Small intestine (tissue), 16 donors: ENCODE measurements at places on chromosomes 16 and 17. TPM values are rescaled to one million over a fixed set of nuclear protein-coding genes. Genes with fewer than 3 reads are reported as not detected.

DNA sequence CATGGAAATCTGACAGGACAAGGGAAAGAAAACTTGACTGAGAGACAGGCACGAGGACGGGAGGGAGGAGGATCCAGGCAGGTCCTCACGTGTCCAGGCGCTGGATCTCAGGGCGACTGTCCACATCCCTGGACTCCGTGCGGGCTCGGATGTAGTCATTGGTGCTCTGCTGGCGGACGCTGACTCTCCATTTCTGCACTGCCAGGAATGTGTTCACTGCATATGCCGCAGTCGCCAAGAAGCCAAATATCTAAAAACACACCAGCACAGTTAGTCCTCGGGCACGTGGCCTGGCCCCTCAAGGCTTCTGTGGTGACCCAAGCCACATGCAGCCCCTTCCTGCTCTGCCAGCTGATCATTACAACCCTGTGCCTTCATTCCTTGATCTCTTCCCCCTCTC, 17.5 kb downstream of the CMTM3 start:
- no peak overlapping the region for H3K27ac ChIP-seq
- H3K4me3 ChIP-seq: no peak overlapping the region
- no peaks in the 10 kb centered on the region for H3K4me1 ChIP-seq
- peaks cover 42% of the 10 kb centered on the region for H3K36me3 ChIP-seq

The PNPO gene
- polyA plus RNA-seq: 49.1 TPM

- no peak overlapping the region for H3K27ac ChIP-seq
- no peaks in the 10 kb centered on the region for H3K36me3 ChIP-seq
- H3K27me3 ChIP-seq: no peaks in the 10 kb centered on the region
- H3K4me1 ChIP-seq: no peaks in the 10 kb centered on the region
Observed at GRCh38 chr17:27423651-27424050, 32.6 kb upstream of the KSR1 start.

DNA sequence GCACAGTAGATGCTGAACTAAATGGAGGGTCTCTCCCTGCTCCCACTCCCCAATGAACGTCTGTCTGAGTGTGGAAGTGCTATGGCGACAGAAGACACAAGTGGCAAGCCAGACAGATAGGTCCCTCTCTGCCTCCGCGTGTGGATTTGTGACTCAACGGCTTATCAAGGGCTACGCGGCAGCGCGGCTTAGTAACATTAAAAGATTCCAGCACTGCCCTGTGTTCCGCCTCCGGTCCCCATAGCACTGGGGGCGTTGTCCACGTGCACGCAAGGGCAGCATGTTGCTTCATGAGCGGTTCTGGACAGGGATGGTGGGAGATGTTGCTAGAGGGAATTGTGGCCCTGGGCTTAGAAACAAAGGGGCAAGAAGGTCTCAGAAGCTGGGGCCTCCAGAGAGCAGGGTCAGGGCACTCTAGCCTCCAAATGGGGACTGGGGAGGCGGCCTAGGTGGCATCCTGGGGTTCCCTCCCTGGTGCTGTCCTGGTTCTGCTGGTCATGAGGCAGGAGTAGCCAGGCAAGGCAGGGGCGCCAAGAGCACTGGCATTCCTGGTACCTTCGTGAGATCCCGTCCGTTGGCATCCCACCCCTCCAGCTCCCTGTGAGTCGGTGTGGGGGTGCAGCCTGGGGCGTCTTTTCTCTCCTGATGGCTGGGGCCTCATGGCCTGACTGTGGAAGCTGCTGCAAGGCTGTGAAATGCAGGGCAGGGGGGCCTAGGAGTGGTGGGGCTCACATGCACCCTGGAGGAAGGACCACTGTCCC, 9.1 kb downstream of the CRHR1 start:
- H3K36me3 ChIP-seq: no peaks in the 10 kb centered on the region
- no peak overlapping the region for H3K4me3 ChIP-seq
- DNase-seq: peak; percentile 38
- H3K4me1 ChIP-seq: no peaks in the 10 kb centered on the region

DNA sequence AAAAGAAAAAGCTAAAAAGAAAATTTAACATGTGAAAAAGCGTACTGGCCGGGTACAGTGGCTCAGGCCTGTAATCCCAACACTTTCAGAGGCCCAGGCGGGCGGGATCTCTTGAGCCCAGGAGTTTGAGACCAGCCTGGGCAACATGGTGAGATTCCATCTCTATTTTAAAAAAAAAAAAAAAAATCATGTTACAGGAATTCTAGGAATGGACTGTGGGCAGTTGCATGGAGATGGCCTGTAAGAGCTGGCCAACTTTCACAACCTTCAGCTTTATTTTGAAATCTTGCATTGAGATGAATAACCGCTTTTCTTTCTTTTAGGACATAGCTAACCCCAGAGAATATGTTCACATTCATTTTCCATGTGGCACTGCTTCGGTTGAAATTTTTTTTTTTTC, 8.2 kb upstream of the CIAO3 start:
- H3K4me3 ChIP-seq: no peak overlapping the region
- no peak overlapping the region for H3K27ac ChIP-seq
- H3K4me1 ChIP-seq: peaks cover 3% of the 10 kb centered on the region
- H3K36me3 ChIP-seq: no peaks in the 10 kb centered on the region
- no peak for DNase-seq

The ZNF624 gene
- 0.45 TPM for polyA plus RNA-seq

DNA sequence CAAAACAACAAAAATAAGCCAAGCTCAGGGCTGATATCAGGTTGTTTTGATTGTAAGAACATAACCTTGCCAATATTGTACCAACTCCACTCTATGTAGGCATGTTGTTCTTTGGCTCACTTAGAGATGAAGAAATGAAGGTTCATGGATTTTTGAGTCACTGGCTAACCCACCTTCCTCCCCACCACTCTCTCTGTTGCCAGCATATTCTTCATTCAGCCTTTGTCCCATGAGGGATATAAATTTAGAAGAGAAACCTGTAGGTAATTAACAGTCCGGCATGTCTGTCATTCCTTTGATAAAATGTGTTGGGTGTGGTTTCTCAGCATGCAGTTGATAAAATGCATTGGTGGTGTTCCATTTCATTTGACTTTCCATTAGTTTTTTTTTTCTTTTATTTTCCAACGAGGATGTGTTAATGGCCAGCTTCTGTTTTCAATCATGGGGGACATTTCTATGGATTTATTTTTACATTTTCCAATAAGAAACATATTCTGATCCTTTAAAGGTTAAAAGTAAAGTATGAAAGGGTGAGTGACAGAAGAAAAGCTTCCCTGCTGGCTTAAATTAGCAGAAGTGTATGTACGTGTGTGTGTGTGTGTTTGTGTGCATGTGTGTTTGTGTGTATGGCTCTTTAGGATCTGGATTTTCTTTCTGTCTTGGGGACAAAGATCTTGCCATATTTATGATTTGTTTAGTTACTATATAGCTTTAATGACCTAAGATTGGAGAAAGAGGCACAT, 166.2 kb upstream of the KCNJ16 start:
- DNase-seq: no peak
- no peak overlapping the region for H3K4me3 ChIP-seq
- no peaks in the 10 kb centered on the region for H3K27me3 ChIP-seq
- H3K36me3 ChIP-seq: no peaks in the 10 kb centered on the region
- no peak overlapping the region for H3K27ac ChIP-seq

DNA sequence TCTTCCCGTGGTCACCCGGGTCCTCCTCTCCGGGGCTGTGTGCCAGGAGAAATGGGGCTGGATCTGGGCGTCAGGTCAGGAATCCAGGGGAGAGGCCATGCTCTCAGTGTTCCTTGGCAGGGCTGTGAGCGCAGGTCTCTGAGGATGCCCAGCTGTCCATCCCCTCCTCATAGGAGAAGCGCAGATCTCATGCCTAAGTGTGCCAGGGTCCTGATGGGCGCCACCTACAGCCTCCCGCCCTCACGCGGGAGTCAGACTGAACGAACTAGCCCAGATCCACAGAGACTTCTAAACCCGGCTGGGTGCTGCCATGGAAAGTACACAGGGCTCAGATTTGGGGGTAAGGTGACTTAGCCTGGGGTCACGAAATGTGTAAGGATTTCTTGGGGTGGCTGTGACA, 24.3 kb downstream of the MGRN1 start:
- no peak for DNase-seq
- H3K4me1 ChIP-seq: peaks cover 2% of the 10 kb centered on the region
- no peak overlapping the region for H3K4me3 ChIP-seq

DNA sequence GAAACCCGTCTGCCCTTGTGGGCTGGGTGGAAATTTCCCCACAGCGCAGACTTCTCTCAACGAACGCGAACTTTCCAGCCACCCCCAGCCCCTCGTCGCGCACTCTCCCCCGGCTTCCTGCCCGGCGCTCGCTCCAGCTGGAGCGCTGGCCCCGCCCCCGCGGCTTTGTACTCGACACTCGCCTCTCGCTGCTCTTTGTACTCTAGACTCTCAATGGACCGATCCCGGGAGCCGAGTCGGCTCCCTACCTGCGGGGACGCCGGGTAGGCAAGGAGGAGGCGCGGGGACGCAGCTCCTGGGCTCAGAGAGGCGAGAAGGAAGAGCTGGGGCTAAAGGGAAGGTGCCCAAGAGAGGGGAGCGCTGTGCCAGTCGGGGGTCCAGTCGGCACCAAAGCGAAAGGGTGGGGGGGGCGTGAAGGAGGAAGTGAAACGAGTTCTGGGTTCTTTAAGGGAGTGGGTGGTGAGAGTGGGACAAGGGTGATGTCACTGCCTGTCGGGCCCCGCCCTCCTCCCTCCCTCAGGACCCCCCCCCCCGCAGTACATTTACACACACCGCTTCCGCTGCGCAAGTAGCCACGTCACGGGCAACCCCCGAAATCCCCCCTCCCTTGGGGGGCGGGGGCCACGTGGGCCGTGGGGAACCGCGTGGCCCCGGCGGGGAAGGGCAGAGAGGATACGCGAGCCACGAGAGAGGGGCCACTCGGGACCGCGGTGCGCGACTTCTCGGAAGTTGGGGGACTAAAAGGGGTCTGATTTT, 9.7 kb downstream of the KDM6B start:
- peaks cover 14% of the 10 kb centered on the region for H3K4me1 ChIP-seq
- no peaks in the 10 kb centered on the region for H3K27me3 ChIP-seq
- peaks cover 11% of the 10 kb centered on the region for H3K36me3 ChIP-seq
- peak; percentile 97 for DNase-seq
- H3K27ac ChIP-seq: peak overlapping the region; percentile 96

- H3K36me3 ChIP-seq: peaks cover 41% of the 10 kb centered on the region
- no peak for DNase-seq
- H3K27ac ChIP-seq: no peak overlapping the region
- no peaks in the 10 kb centered on the region for H3K4me1 ChIP-seq
Observed at GRCh38 chr17:4523946-4524345, 25.3 kb downstream of the SPNS2 start.

The SCIMP gene
- polyA plus RNA-seq: 0.22 TPM

- no peak for DNase-seq
- no peak overlapping the region for H3K4me3 ChIP-seq
- H3K36me3 ChIP-seq: no peaks in the 10 kb centered on the region
- H3K27ac ChIP-seq: no peak overlapping the region
- no peaks in the 10 kb centered on the region for H3K4me1 ChIP-seq
Observed at GRCh38 chr17:69593716-69594115, 179.2 kb downstream of the MAP2K6 start.

DNA sequence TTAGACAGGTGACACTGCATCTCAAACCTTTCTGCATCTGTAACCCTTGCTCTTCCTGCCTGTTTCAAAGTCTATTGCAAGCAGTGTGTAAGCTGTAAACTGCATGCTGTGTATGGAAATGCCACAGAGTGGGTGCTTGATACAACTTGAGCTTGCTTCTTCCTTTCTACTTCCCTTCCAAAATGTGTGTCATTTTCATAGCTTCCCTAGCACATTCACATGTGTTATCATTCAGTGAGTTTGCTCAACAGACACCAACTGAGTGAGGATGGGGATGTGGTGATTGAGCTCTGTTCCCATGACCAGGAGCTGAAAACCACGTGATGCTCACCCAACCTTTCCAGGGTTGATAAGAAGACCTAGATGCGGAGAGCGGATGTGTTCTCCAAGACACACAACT, 111.1 kb downstream of the VAT1L start:
- H3K4me3 ChIP-seq: no peak overlapping the region
- H3K27me3 ChIP-seq: no peaks in the 10 kb centered on the region
- no peak for DNase-seq
- no peaks in the 10 kb centered on the region for H3K36me3 ChIP-seq

GRCh38 chr16:85360323-85361277, 248.3 kb upstream of the CIBAR2 start:
- H3K27ac ChIP-seq: peak overlapping the region; percentile 84
- peak; percentile 75 for DNase-seq
- no peaks in the 10 kb centered on the region for H3K27me3 ChIP-seq
- H3K36me3 ChIP-seq: peaks cover 74% of the 10 kb centered on the region
